ENCODE measurements at places on chromosomes 7 and 10.

- DNase-seq = no peak
Measured at GRCh38 chr7:44392618-44393010, 67.2 kb upstream of the CAMK2B start.

DNA sequence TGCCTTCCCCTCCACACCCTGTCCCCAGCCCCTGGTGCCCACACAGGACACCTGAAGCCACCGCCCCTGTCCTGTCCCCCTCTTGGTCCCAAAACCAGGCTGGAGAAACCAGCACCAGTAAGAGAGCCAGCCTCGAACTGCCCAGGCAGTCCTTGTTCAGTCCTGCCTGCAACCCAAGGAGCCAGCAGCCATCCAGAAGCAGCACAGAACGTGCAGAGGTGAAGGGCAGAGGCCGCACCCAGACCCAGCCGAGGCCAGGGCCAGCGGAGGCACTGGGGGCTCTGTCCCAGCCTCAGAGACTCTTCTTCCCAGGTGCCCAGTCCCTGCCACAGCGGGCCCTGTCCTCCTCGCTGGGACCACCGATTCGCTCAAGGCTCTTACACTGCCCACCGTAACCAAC, 23.3 kb upstream of the CNPY1 start:
- no peak for DNase-seq

DNA sequence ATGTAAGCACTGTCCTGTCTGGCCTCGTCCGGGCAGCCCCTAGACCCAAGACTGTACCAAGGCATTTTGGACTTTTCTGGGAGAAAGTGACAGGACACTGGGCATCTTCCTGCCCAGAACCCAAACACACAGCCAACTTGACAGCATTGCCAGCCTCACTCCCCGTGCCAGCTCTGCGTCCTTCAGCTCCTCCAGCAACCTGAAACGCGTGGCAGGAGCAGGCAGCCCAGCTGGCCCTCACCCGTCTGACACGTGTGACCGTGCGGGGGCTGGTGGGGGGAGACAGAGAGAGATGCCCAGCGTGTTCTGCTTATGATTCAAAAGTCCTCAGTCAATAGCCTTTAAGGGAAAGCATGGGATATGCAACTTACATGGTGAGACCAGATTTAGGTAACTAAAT, 50.3 kb upstream of the SLC29A3 start:
- DNase-seq = no peak

DNA sequence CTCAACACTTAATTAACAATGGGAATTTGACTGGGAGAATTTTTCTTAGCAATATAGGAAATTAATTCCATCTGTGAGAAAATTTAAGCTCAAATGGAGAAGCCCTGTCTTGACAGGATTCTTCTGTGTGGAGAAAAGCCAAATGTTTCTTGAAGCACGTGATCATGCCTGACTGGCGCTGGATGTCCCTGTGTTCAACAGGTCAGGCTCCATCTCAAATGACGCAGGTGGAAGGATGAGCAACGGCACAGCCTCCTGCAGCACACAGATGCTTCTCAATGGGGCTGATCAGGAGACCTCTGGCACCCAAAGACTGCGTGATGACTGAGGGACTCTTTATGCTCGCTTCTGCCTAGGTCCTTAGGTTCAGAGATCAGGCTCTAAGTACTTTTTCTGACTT, 143.8 kb downstream of the RSU1 start:
- no peak for DNase-seq

DNA sequence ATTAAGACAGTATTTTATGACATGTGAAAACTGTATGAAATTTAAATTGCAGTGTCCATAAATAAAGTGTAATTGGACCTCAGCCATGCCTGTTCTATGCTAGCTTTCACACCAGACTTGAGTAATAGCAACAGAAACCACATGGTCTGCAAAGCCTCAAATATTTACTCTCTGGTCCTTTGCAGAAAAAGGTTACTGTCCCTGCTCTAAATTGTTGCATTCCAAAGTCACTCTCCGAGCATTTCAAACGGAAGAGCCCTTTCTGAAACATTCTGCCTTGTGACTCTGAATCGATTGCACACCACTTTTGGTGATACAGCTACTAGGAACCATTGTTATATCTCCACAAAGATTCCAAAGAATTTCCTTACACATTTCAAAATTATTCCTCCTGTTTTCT, 81.0 kb upstream of the STK17A start:
- no peak for DNase-seq

GRCh38 chr10:100483876-100484666, 21.3 kb downstream of the WNT8B start:
- no peak for DNase-seq

DNA sequence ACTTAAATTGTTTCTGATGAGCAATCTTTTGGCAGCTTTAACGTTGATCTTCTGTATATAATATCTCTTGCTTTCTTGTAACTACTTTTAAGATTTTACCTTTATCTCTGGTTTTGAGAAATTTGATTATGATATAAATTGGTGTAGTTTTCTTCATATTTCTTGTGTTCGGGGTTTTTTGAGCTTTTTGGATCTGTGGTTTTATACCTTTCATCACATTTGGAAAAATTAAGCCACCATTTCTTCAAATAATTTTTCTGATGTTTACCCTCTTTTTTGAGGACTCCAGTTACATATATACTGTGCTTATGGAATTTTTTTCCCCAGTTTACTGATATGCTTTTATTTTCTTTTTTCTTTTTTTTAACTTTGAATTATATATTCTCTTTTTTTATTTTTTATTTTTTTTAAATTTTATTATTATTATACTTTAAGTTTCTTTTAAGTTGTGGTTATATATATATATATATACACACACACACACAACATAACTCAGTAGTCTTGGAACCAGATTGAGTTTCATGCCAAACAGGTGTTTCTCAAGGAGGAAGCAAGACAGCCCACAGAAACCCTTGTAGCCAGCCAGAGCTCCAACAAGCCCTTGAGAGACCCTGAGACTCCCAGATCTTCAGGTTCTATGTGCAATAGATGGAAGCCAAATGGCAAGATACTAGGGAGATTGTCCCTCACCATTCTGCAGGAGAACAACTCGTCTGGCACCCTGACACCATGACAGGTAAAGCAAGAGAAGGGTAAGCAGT, 27.5 kb upstream of the NME8 start:
- no peak for DNase-seq
